ENCODE measurements at places on chromosomes 1 and 21.

GRCh38 chr1:204483791-204484190 is 10.8 kb downstream of the PIK3C2B start:
- DNase-seq, result no peak

GRCh38 chr1:48846441-48846840 is 69.8 kb upstream of the BEND5 start:
- no peak for DNase-seq

DNA sequence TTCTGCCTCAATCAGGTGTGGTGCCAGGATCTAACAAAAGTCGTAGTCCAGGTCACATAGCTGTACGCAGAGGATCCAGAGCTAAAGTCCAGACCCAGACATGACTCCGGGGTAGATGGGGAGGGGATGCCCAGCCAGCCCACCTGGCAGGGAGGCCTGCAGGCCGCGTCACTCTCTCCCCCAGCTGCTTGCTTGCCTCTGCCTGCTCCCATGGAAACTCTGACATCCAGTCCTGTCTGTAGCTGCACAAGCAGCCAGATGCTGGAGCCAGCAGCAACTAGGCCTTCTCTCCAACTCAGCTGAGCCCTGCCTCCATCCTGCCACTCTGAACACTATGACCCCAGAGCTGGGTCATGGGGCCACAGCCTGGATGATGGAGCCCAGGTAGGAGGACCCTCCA is 8.1 kb downstream of the COL8A2 start:
- no peak for DNase-seq

- DNase-seq, result no peak
These were observed 47.6 kb downstream of the PEX14 start for GRCh38 chr1:10522322-10522860.

DNA sequence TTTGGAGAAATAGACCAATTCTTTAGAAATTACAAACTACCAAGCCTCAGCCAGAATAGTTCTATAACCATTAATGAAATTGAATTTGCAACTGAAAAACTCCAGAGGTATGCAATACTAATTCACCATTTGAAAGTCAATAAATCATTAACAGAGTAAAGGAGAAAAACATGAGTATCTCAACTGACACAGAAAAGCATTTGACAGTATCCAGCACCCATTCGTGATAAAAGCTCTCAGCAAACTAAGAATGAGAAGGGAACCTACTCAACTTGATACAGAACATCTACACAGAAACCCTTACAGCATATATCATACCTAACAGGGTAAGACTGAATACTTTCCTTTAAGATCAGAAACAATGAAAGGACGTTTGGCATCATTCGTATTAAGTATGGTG is 54.3 kb downstream of the ST6GALNAC5 start:
- DNase-seq, result no peak

- no peak for DNase-seq
These were observed 95.9 kb downstream of the RASAL2 start for GRCh38 chr1:178189814-178190213.

- DNase-seq, result no peak
These were observed 39.3 kb downstream of the PLEKHA6 start for GRCh38 chr1:204320382-204320804.

- no peak for DNase-seq
These were observed 66.9 kb upstream of the LRIF1 start for GRCh38 chr1:111030590-111030989.

GRCh38 chr1:52502789-52503188 is 50.1 kb downstream of the TUT4 start:
- DNase-seq, result no peak

DNA sequence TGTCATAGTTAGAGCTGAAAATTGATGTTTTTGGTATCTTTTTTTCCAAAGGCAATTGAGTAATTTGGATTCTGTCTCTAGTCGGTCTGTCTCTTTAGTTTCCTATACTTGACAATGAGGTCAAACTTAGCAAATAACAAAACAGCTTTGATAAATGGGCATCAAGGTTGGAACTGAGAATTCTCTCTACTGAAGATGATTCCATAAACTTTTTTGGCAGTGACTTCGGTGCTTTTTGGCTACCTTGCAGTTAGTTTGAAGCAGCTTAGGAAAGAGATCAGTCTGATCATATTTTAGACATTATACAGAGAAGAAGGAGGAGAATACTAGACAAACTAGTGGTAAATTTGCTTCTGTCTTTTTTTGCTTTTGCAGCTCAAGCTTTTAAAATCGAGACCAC is 559 bp downstream of the VCAM1 start:
- no peak for DNase-seq

- no peak for DNase-seq
These were observed 4.6 kb downstream of the PEAR1 start for GRCh38 chr1:156898161-156898566.

DNA sequence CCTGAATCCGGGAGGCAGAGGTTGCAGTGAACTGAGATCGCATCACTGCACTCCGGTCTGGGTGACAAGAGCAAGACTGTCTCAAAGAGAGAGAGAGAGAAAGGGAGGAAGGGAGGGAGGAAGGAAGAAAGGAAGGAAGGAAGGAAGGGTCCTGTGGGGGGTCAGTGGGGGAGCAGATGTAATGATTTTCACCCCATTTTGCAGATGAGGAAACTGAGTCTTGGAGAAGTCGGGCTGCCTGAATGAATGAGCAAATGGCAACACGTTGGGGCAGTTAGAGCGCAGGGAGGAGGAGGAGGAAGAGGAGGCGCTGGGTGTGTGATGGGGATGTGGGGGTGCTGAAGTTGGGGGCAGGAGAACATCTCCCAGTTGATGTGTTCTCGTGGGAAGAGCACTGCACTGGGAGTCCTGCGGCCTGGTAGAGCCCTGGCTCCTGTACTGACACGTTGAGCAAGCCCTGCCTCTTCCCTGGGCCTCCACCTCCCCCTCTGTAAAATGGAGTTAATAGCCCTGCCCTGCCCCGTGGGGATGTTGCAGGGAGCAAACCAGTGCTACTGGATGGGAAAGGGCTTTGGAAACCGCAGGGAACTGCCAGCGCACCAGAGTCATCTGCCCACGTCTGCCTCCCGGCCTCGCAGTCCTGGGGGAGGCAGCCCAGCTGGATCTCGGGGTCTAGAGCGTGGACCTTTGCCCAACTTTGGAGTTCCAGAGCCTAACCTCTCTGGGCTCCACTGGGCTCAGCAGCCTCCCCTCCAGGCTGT is 103.2 kb upstream of the CASZ1 start:
- peak; percentile 21 for DNase-seq

- DNase-seq, result no peak
These were observed 147.7 kb upstream of the IVNS1ABP start for GRCh38 chr1:185464777-185465176.

DNA sequence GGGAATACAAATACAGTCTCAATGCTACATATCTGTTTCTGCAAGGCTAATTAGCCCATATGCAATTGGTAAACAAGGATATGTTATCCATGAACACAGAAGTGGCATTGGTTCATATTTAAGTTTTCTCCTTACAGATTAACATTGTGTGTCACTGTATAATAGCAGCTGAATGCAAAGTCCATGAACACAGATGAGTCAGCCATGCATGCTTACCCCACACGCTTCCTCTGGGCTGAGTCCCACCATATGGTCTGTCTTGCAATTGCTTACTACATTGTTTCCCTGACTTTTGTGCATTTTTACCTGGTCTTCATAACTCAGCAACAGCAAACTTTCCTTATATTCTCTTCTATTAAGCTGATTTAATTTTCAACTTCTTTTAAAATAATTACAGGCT is 41.5 kb upstream of the TSNAX start:
- no peak for DNase-seq

- no peak for DNase-seq
These were observed 1.4 kb downstream of the MMACHC start for GRCh38 chr1:45501505-45501859.

DNA sequence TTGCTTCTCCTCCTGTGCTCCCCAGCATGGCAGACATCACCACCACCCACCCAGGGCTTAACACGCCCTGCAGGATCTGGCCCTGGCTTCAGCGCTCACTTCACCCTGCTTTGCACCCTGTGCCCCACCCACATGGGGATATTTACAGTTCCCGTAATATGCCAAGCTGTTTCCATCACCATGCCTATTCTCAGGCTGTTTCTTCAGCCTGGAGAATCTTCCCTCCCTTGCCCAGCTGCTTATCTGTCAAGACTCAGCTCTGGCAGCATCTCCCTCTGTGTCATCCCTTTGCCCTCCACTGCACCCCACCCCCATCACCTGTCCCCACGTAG is 3.6 kb upstream of the AHCYL1 start:
- DNase-seq, result no peak

DNA sequence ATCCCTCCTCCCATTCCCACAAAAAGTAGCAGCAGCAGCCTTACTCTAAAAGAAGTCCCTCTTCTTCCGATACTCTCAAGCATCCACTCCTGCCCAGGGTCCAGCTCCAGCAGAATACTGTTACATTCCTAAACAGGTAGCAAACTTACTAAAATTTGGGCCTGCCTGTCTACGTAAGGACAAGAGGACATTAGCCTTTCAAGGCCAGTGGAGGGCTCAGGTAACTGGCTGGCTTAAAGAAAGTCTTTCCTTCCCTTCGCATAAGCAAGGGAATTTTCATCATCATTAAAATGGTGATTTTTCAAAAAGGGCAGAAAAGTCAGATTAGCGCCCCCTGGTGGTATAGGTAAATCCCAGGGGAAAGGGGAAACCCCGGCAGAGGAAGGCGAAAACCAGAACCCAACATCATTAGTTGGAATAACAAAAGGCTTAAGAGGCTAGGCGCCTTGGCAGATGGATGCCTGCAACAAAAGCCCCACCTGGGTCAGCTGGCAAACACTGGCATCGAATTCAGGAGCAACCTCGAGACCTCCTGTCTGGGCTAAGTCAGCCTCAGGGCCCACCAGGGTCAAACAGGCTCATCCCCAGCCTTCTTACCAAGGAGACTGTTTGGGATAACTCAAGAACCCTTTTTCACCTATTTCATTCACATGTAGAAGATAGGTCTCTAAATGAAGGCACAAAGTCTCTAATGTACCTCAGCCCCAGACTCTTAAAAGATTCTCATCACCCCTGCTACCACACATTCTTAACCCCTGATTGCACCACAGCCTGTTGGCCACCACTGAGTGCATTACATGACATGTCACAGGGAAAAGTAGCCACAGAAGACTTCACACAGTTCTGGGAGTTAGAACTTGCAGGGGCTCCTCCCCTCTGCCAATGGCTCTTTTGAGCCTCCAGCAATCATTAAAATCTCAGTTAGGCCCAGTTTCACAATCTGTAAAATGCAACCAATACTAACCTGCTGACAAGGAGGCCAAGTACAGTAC is 36.7 kb downstream of the ERI3 start:
- no peak for DNase-seq

DNA sequence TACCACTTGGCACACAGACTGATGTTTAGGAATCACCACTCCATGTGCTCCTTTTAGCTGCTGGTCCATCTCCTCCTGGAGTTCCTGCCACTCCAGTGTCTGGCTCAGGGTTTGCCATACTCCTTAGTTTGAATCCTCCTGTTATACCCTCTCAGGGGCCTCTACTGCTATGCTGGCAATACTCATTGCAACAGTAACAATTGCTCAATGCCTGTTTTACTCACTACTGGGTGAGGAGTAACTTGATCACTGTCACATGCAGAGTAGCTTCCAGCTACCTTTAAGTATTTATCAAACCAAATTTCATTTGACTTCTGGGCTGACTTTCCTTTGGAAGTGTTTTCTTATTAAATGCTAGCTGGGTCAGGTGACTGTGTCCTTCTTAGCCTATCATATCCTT is 107.2 kb upstream of the WLS start:
- no peak for DNase-seq

DNA sequence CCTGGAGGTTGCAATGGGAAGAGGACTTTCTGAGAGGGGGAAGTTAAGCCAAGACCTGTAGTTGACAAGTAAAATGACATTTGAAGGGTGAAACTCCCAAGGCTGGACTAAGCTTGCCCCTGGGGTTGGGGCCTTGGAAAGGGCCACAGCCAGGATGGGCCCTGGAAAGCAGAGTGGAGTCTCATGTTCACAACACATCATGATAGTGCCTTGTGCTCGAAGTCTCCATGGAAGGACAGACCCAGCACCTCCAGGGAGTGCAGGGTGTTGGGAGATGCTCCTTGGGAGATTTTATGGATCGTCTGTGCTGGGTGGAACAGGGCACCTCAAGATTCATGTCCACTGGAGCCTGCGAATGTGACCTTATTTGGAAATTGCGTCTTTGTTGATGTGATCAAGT is 55.6 kb upstream of the ACTRT2 start:
- DNase-seq, result no peak

DNA sequence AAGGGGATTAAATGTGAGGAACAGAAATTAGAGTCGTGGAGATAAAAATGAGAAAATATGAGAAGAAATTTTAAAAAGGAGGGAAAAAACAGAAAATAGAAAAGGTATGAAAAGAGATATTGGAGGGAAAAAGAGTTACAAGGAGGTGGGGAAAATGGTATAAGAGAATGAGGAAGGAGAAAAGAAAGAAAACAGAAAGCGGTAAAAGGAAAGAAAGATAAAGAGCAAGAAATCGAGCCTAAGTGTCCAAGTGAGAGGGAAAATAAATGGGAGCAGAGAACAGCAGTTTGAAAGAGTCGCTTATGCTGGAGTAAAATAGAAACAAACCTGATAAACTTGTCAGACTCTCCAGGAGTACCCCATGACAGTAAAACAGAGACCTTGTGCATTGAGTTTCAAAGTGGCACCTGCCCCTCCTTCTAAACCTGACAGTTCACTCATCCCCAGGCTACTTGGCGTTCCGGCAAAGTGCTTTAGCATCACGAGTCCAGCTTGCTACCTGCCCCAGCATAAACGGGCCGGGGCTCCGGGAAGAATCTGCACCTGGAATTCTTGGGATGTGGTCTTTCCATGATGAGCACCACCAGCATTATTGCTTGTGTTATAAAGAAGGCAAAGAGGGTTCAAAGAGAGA is 585 bp downstream of the NEGR1 start:
- DNase-seq, result no peak

DNA sequence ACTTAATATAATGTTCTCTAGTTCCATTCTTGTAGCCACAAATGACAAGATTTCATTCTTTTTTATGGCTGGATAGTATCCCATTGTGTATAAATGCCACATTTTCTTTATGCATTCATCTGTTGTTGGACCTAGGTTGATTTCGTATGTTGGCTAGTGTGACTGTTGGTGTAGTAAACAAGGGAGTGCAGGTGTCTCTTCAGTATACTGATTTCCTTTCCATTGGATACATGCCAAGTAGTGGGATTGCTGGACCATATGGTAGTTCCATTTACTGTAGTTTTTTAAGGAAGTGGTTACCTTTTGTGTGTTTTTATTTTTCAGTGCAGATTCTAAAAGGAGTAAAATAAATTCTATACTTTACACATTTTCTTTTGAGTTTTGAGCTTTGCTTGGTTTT is 5.7 kb downstream of the PARK7 start:
- DNase-seq, result no peak

- DNase-seq, result peak; percentile 24
These were observed 7.4 kb downstream of the TFF1 start for GRCh38 chr21:42358937-42359336.
